ENCODE measurements at places on chromosomes 1 and 21. TPM values are rescaled to one million over a fixed set of nuclear protein-coding genes. Genes with fewer than 3 reads are reported as not detected.

The IFNLR1 gene
- total RNA-seq = 1.2 TPM

The CFAP74 gene
- total RNA-seq = not detected

The SPAG17 gene
- 0.64 TPM for total RNA-seq

The TMPRSS2 gene
- total RNA-seq = 0.19 TPM

The CTSS gene
- total RNA-seq = 79.7 TPM

The SLAMF8 gene
- total RNA-seq = not detected

The VWA5B1 gene
- total RNA-seq = not detected

The ANGPTL3 gene
- not detected for total RNA-seq

The C8B gene
- not detected for total RNA-seq

The CD1B gene
- total RNA-seq = not detected

The CHODL gene
- total RNA-seq = 0.62 TPM

The FNDC5 gene
- total RNA-seq = 10.5 TPM

The RAD54L gene
- total RNA-seq = not detected

The RRP1 gene
- total RNA-seq = 19.0 TPM

The ADAMTS4 gene
- 5.1 TPM for total RNA-seq

All from gastroesophageal sphincter (tissue), 4 donors.